ENCODE measurements at places on chromosomes 4 and X.

GRCh38 chr4:17258106-17258505 lies 253.8 kb downstream of the QDPR start:
- no peak for DNase-seq

DNA sequence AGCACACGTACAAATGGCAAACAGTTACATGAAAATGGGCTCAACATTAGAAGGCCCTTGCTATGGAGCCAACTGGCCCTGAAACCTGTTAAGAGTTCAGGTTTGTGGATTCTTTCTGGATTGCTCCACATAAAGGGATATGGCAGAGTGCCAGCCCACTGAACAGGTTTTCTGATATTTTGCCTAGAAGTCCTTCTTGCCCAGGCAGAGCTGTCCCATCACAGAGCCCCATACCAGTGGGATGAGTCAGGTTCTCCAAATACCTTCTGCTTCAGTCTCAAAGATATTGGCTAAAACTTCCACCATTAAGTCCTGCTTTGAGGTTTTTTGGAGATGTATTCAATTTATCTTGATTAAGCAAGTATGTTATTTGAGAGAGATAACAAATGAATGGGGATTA lies 146.8 kb upstream of the IL1RAPL2 start:
- DNase-seq = no peak

GRCh38 chrX:71366674-71367256 lies 608 bp downstream of the TAF1 start:
- no peak for DNase-seq

GRCh38 chr4:39521253-39521919 lies 5.9 kb downstream of the UGDH start:
- no peak for DNase-seq

GRCh38 chr4:87327136-87327535 lies 4.5 kb upstream of the HSD17B13 start:
- DNase-seq = no peak

DNA sequence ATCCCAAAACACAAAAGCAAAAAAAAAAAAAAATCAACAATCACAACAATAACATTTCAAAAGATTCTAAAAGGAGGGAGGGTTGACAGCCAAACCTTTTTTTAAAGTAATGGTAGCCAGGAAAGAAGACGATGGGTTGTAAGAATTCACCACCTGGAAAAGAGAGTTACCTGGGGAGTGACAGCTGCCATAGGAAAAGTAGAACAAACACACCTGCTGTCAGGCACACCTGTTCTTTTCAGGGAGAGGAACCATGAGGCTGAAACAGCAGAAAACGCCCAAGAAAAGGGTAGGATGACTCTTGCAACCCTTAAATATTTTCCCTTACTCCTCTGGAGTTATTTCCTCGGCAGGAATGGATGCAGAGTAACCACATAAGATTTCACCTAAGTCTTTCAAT lies 388.4 kb upstream of the TEX13C start:
- no peak for DNase-seq

GRCh38 chr4:8649631-8650361 lies 57.2 kb downstream of the CPZ start:
- DNase-seq = no peak

DNA sequence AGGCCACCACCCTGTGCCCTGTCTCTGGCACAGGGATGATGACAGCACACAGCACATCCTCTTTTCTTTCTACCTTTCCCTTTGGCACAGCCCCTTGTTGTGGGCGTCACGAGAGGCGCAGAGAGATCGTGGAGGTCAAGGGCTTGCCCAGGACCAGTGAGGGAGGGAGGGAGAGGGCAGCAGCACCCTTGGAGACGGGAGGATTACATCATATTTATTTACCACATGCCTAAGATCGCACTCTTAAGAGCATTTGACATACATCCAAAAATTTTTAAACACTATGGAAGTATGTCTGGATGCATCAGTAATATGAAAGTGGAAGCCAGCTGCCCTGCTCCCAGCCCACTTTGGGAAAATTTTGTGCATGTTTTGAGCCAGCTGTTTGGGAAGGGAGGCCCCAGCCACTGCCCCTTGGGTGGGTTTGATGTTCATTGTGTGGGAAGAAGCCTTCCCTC lies 12.7 kb downstream of the WFS1 start:
- no peak for DNase-seq

Data from GM18507 (cell line).